ENCODE measurements at places on chromosomes 6 and 20. TPM values are rescaled to one million over a fixed set of nuclear protein-coding genes. Genes with fewer than 3 reads are reported as not detected.

GRCh38 chr6:107819964-107820337 lies 4.2 kb downstream of the SCML4 start:
- DNase-seq: no peak

- peak; percentile 46 for DNase-seq
These were observed 684 bp downstream of the PAQR8 start for GRCh38 chr6:52362443-52363227.

DNA sequence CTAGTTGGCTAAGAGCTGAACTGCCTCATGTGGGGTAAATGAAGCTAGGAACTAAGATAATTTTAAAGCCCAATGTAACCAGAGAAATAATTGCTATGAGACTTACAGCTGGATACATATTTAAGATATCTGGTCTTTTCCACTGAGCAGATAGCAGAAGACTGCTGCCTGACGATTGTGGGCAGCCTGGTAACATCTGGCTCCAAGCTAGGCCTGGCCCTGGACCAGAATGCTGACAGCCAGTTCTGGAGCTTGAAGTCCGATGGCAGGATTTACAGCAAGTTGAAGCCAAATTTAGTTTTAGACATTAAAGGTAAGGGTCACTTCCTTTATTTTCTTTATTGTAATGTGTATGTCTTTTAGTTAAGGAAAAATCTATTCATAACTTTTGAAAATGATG lies 65.7 kb downstream of the RTN4IP1 start:
- peak; percentile 61 for DNase-seq

DNA sequence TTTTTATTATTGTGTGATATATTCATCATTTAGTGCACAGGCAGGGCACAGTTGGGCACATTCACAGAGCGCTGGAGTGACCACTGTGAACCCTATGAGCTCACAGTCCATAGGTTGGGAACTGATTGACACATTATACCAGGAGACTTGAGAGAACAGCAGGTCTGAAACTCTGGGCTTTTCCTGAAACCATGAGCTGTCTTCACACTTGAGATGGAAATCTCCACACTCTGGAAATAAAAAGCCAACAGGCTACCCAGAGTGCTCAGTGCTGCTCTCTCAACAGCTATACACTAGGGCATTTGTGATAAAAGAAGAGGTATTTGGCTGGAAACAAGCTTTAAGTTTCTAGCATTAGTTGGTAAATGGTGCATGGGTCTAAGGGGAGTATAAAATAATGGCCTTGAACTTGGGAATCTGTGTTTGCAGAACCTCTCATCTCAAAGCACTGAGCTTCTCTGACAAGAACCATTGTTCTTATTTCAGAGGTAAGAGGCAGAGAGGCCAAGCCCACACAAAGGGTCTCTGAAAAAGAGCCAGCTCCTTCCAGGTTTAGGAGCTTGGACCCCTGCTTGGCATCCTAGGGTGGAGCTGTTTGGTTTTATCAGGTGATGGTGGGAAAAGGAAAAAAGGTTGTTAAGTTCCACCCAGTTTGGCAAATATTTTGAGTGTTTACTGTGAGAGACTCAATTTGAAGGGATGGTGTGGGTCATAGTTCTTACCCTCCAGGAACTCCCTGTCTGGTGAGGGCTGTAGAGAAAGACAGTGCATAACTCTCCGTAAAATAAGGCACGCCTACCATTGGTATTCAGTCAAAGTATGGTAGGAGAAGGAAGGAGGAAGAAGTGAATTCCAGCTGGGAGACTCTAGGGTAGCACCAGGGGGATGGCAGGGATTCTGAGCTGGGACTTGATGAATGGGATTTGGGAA lies 14.5 kb downstream of the CHMP4B start:
- DNase-seq: no peak

DNA sequence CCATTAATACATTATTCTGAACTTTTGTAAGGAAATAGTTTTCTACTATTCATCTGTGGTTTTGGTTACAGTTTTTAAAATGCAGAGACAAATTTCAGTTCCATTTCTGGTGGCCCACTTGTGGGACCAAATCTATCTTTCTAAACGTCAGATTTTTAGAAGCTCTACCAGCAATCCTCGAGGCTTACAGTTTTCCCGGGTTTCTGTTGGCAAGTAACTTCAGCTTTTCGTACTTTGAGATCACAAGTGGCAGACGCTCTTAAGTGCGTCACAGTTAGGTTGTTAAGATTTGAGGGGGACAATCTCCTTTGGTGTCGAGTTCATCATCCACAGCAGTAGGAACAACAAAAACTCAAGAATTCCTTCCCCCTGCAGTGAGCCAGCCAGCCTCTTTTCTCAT lies 60.0 kb downstream of the JARID2 start:
- DNase-seq: no peak

- no peak for DNase-seq
These were observed 16.1 kb upstream of the SLC17A3 start for GRCh38 chr6:25889877-25890853.

DNA sequence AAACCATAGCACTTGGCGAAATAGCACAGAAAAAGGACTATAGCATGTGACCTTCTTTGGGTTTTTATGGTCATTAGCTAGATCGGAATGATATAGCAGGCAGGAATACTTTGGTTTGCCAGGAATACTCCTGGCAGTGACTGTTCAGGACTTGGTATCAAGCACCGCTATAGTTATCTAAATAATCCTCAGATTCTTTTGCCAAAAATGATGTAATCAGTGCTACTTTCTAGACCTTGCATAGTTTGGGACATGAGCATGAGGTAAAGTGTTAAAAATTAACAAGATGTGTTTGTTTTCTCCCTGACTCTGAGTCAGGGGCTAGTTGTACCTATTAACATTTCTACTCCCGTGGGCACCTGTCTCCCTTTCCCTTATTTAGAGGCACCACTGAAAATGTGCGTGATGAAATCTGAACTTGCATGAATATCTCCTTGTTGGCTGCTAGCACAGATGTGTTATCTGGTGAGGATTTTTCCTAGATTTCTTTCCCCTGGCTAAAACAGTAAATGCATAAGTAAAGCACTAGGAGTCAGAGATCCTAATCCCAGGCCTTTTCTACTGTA lies 511.0 kb downstream of the CDKAL1 start:
- no peak for DNase-seq

GRCh38 chr20:38433304-38433972 lies 1.7 kb downstream of the SNHG17 start:
- no peak for DNase-seq

GRCh38 chr20:53786445-53787267 lies 193.0 kb upstream of the ZNF217 start:
- DNase-seq: no peak

DNA sequence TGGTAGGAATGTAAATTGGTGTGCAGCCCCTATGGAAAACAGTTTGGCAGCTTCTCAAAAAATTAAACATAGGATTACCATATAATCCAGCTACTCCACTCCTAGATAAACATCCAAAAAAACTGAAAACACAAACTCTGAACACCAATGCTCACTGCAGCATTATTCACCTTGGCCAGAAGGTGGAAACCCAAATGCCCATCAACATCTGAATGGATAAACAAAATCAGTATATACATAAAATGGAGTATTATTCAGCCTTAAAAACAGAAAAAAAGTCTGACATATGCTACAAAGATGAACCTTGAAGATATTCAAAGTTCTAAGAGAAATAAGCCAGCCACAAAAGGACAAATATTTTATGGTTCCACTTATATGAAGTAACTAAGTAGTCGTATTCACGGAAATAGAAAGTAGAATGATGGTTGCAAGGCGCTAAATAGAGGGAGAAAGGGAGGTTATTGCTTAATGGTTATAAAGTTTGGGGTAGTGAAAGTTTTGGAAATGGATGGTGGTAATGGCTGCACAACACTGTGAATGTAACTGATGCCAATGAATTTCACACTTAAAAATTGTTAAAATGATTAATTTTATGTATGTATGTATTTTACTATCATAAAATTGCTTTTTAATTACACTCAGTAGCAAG lies 4.0 kb downstream of the PHF10 start:
- DNase-seq: no peak

DNA sequence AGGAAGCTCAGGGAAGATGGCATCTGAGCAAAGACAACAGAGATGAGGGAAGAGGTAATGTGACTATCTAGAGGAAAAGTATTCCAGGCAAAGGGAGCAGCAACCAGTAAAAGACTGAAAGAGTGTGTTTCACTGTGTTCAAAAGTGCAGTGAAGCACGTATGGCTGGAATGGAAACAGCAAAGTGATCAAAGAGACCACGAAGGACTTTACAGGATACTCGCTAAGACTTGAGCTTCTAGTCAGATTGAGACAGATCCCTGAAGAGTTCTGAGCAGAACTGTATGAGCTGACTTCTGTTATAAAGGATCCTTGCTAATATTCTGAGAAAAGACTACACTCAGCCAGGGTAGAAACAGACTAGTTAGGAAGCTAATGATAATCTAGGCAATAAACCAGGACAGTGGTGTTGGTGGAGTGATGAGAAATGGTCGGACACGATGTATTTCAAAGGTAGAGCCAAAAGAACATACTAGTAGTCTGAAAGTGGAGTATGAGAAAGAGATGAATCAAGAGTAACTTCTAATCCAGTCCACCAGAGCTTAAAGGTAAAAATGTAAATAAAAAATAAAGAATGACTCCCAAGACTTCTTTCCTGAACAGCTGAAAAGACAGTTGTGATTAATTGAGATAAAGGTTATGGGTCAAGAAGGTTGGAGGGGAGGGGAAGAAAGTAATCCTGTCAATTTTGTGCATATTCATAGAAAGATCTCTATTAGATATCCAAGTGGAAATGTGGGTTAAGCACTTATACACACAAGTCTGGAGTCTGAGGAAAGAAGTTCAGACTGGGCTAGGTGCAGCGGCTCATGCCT lies 14.2 kb downstream of the SEC63 start:
- DNase-seq: no peak

DNA sequence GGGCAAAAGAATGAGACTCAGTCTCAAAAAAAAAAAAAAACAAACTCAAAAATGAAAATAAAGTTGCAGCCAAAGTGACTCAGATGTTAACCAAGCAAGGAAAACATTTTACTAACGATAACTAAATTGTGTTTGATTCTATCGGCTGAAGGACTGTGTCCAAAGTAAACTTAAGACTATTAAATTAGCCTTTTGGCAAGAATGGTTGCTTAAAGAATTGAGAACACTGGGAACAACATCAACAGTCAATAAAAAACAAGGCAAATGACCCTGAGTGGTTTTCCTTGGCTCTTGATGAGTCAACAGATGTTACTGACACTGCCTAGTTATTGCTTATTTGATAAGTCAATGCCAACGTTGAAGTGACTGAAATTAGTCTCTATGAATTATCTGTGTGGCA lies 36.7 kb downstream of the POU3F2 start:
- DNase-seq: no peak

DNA sequence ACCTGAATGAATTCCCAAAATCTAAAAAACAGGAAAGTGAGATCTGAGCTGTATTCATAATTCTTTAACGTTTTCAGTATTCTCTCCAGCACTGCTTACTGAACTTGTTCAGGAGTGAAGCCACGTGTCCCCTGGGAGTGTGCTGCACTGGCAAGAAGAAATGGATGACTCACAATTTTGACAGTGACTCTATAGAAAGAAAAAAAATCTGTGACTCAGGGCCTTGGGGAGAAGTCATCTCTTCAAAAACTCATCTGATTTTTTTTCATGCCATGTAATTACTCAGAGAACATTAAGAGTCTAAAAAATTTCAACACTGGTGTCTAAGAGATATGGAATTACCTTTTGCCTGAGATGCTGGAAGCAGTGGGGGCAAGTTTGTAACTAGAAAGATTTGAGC lies 39.7 kb downstream of the ANKEF1 start:
- peak; percentile 29 for DNase-seq

DNA sequence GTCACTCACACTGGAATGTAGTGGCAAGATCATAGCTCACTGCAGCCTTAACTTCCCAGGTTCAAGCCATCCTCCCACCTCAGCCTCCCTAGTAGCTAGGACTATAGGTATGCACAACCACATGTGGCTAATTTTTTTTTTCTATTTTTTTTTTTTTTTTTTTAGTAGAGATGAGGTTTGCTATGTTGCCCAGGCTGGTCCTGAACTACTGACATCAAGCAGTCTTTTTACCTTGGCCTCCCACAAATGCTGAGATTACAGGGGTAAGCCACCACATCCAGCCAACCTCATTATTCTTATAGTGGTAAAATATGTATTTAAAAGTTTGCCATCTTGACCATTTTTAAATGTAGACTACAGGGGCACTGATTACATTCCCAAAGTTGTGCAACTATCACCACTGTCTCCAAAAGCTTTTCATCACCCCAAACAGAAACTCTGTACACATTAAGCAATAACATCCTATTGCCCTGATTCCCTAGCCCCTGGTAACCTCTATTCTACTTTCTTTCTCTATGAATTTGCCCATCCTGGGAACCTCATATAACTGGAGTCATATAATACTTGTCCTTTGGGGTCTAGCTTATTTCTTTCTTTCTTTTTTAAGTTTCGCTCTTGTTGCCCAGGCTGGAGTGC lies 268.0 kb upstream of the JARID2 start:
- DNase-seq: no peak

GRCh38 chr6:3750317-3751076 lies 1.0 kb downstream of the PXDC1 start:
- DNase-seq: peak; percentile 90

- DNase-seq: no peak
These were observed 19.2 kb upstream of the FAM83C start for GRCh38 chr20:35311409-35311808.

Gene HTR1B
- total RNA-seq: not detected

Gene ACTL10
- 0.40 TPM for total RNA-seq

Gene GPR63
- total RNA-seq: 0.79 TPM

Gene STX11
- total RNA-seq: 7.8 TPM

Gene CCM2L
- 9.2 TPM for total RNA-seq

Measured in left ventricle myocardium superior (tissue), 1 donor.